ENCODE measurements at places on chromosomes 4 and X.

DNA sequence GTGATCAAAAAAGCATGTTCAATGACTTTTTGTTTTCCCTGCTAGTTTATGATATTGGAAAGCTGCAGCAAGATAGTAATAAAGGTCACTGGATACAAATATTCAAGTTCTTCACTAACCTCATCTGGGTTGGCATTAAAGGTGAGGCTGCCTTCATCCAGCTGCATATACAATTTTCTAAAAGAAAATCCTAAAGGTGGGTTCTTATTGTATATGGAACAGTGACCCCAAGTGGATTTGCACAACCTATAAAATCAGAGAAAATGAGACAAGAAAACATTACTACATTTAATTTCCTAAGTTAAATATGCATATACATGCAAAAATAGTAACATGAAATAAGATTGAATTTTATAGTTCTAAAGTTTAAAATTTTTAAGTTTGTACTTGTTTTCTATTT is 23.9 kb downstream of the FBXO8 start:
- no peak for DNase-seq

GRCh38 chr4:10011277-10011676 is 10.0 kb downstream of the SLC2A9 start:
- DNase-seq = no peak

- no peak for DNase-seq
Measured at GRCh38 chr4:111943796-111944203, 201.5 kb upstream of the FAM241A start.

DNA sequence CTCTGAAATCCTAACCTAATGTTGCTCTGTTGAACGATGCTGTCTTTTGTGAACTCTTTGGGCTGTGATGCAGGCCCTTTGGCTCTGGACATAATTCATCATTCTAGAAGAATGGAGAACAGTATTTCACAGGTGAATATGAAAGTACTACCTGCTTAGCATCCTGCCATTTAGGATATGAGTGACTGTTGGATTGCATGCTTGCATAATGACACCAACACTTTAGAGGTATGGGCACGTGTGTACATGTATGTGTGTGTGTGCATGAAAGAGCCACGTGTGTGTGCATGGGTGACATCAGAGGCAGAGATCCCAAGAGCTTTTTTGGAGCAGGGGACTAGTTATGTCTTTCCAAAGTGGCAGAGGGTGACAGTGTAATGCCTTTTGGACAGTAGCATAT is 70.2 kb upstream of the ZNF518B start:
- DNase-seq = no peak

GRCh38 chr4:26206999-26207398 is 113.8 kb upstream of the RBPJ start:
- no peak for DNase-seq

DNA sequence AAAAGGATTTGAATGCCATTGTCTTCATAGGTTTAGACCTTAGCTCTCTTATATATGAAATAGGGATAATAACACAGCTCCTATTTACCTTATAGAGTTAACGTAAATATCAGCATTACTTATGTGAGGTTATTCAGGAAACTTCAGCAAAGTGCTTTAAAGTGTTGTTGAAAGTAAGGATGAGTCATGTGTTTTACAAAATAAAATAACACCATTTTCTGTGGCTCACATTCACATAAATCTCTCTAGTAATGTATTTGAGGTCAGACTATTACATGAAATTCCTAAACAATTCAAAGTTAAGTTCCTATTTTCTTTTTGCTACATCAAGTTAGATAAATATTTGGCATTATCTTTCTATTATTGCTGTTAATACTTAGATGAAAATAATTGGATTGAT is 2.9 kb downstream of the GNRHR start:
- DNase-seq = no peak

GRCh38 chrX:24482823-24483415 is 17.8 kb downstream of the PDK3 start:
- DNase-seq = no peak

DNA sequence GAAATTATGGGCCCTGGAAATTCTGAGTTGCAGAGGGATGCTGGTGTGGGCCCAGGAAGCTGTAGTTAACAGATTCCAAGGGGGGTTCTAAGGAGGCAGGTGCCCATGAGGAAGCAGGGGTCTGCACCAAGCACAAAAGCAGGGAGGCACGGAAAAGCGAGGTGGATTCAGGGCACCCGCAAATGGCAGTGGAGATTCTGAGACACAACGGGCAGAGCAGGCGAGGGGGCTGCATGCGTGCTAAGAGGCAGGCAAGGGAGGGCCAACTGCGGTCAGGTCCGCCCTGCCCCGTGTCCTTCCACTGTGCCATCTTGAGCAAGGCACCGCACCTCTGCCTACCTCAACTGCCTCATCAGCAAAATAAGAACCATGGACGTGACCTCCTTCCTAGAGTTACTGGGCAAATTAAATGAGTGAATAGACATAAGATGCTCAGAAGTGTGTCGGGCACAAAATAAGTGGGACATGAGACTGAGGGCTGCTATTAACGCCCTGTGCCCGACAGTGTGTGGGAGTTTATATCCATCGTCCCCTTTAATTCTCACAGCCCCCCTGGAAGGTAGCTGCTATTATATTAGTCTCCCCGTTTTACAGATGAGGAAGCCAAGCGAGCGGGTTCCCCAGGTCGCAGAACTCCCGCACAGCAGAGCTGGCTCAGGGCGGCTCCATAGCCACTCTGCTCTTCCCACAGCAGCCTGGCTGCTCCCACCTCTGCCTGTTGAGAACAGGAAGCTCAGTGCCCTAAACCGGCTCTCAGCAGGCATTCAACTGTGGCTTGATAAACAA is 67.6 kb downstream of the PPP2R2C start:
- no peak for DNase-seq

DNA sequence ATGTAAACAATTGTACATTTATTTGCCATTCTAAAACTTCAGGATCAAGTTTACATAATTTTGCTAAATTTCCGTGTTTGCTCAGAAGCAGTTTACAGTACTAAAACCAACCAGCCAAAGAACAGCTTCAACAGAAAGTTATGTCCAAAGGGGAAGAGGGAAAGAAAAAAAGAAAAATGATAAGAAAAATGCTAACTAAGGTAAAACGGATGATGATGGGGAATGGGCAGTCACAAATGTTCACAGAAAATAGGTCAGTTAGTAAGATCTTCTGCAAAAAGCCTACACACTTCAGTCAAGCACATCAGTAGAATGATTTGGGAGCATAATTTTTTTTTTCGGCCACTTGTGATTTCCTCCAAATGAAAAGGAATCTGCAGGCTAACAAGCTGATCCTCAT is 6.3 kb upstream of the COX18 start:
- no peak for DNase-seq

GRCh38 chr4:12689457-12689856 is 794.7 kb downstream of the RAB28 start:
- DNase-seq = no peak

GRCh38 chr4:138111462-138112000 is 130.6 kb downstream of the SLC7A11 start:
- no peak for DNase-seq

GRCh38 chrX:108246304-108246954 is 154.9 kb downstream of the ATG4A start:
- no peak for DNase-seq

- no peak for DNase-seq
Measured at GRCh38 chrX:131845771-131846170, 177.3 kb upstream of the STK26 start.

Measured in fibroblast of skin of left quadriceps (primary cell).